Spleen (tissue), 13 donors: ENCODE measurements at places on chromosomes 5 and 9.

- no peak for DNase-seq
Measured at GRCh38 chr5:61884252-61884855, 421.7 kb upstream of the KIF2A start.

GRCh38 chr5:61254969-61255555 lies 77.0 kb upstream of the ZSWIM6 start:
- no peak for DNase-seq

DNA sequence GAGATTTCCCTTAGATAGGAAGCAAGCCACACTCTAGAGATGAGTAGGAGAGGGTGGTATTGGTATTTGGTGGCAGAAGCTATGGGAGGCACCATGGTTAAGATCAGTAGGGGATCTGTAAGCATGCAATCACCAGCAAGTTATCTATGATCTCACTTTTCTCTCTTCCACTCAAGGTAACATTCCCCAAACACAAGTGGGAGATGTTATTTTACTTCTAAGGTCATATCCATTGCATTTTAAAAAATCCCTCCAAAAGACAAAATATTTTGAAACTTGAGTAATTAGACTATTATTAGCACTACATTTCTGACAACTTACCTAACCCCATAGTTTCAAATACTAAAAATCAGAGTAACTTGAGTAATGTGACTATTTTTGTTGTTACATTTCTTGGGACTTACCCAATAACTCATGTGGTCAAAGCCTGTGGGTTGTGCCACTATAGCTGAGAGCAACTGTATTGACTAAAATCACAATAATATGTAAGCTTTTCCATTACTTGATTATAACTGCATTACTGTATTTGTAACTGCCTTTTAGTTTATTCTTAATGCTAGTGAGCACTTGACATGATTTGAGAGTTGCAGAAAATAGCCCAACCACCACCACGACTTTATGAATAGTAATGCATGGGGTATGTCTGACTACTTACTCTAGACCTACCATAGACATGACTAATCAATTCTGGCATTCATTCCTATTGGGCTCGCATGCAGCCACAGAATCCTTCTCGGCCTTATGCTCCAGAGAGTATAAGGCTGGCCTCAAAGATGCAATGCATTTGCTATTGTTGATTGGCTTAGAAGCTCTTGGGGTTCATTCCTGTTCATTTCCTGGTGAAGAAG lies 264.7 kb downstream of the TRIM32 start:
- DNase-seq, result no peak

DNA sequence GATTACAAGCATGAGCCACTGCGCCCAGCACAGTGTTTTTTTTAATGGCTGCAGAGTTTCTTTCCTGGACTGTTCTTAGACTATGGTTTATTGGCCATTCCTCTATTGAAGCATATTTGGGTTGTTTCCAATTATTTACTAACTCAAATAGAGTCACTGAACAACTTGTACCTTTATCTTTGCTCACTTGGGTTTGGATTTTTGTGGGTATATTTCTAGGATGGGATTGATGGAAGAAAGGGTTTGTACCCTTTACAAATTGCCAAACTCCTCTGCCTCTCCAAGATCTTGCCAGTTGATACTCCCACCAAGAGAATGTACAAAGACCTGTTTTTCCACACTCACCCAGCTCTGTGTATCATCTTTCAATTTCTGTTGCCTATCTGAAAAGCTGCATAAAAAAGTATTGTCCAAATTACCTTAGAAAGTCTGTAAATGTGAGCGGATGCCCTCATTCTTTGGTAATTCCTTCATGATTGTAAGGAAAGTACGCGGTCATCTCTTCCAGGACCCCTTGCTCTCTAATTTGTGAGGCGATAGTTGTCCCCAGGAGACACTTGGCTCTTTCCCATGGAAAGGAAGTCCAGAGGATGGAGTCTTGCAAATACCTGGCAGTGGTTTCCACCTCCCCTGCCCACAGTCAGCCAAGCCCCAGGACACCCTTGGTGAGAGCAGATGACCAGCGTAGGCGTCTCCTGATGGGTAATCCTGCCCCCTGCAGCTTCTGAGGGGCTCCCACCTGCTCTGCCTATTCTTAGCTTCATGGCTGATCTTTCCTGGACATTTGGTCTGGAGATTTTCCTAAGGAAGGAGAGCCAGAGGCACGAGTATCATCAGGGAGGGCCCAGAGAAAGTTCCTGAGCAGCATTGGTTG lies 33.0 kb downstream of the ARHGEF37 start:
- no peak for DNase-seq

DNA sequence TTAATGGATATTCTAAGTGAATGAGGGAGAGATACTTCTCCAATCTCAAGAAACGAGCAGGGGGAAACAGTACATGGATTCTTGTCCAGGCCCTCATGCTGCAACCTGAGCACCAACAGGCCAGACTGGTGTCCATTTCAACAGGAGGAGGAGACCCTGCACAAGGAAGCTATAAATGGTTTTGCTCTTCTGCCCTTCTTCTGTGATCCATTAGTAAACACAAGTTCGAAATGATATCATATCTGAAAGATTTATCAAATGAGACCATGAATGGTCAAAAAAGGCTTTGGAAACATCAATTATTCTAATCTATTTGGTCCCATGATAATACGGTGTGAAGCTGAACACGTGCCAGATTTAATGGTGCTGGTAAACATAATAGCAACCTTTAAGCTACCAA lies 109.8 kb downstream of the NR6A1 start:
- DNase-seq, result no peak

GRCh38 chr5:137296213-137296781 lies 202.8 kb downstream of the SPOCK1 start:
- DNase-seq, result no peak
